ENCODE measurements at places on chromosomes 16 and 17.

- DNase-seq, result no peak
These were observed 14.3 kb upstream of the SLC38A8 start for GRCh38 chr16:84056933-84057332.

DNA sequence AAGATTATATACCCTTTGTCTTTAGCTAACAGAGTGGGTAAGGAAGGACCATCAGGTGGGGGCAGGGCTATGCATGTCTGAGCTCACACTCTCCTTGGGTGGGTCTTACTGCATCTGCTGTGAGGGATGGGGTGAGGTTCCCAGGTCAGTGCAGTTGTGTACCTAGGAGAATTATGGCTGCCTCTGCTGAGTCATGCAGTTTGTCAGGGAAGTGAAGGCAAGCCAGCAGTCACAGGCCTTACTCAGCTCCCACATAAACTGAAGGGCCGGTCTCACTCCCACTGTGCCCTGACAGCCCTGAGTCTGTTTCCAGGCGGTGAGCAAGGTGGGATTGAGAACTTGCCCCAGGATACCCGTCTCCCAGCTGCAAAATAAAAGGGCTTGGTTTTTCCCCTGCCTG is 328.6 kb downstream of the MAP2K6 start:
- DNase-seq, result no peak

DNA sequence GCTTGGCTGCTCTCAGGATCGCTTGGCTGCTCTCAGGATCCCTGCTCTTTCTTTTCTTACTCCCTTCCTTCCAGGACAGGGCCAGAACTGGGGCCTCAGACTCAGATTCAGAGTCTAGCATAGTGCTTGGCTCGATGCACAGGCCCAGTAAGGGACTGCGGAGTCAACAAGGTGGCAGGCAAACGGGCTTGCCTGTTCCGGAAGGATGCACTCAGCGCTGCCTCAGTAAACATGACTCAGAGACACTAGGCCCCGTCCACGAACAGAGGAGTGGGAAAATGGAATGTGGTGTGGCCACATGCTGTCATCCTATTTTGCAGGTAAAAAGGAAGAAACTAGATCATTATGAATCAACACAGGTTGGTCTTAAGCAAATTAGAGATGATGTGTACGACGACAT is 9.8 kb downstream of the SPHK1 start:
- DNase-seq, result no peak

GRCh38 chr17:65228734-65229620 is 91.8 kb downstream of the RGS9 start:
- peak; percentile 64 for DNase-seq

DNA sequence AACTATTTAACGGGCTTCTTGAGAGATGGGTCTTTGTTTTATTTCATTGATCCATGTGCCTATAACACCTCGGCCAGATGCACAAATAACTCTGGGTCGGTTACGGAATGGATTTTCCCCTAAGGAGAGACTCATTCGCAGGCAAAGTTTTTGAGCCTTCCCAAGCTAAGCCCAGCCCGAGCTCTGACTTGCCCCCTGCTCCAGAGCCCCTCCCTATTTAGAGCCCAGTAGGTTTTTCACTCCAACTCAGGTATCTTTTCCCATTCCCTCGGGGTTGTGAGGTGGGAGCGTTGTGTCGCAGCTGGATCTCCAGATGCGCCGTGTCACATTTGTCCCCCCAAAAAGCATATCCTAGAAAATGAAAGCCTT is 812 bp upstream of the MYOCD start:
- DNase-seq, result no peak

DNA sequence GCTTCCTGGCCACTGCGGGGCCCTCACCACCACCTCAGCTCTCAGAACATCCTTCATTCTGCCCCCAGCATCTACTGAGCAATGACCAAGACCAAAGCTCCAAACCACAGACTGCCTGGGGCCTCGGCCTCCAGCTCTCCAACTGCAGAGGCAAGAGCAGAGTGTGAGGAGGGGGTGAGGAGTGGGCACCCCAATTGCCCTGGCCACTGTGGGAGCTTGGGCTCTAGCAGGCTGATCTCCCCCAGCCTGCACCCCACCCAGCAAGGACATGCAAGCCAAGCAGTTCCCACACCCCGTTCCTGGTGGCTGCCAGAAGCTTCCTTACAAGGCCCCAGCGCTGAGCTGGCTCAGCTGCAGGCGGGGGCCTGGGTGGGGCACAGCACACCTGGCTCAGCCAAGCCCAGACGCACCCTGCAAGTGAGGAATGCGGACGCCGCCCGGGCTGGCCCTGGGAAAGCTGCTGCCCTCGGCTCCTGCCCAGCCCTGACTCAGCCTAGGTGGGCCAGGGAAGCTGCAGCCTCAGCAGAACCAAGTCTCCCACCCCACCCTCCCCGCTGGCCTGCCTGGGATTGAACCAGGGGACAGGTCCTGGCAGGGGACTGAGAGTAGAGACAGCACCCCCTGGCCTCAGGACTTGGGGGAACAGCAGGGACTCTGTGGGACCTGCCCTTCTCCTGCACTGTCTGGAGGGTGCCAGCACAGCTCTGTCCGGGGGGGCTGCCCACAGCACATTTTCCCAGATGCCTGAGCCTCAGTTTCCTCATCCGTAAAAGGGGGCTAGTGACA is 29.7 kb upstream of the KRT17 start:
- no peak for DNase-seq

GRCh38 chr16:3950343-3951193 is 70.1 kb upstream of the CREBBP start:
- no peak for DNase-seq

DNA sequence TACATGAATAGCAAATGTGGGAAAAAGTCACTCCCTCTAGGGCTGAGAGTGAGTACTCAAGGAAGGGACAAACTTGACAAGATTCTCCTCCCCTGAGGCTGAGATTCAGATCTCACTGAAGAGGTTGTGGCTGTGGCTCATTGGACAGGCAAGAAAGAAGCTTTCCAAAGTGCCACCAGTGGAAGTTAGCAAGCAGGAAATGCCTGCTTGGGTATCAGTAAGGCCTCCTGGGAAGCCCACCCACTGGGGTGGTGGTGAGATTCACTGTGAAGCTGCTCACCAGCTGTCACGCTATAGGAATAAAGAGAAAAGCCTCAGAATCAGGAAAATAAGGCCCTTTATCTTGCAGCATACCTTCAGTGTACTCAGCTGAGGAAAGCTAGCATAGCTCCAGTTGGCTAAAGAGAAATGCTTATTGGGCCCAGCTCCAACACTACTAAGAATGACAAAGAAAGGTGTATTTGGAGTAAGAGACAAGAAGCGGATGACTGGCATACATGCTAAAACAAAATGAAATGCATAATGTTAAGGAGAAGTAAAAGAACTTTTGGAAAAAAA is 274.4 kb upstream of the TOM1L1 start:
- DNase-seq, result no peak

DNA sequence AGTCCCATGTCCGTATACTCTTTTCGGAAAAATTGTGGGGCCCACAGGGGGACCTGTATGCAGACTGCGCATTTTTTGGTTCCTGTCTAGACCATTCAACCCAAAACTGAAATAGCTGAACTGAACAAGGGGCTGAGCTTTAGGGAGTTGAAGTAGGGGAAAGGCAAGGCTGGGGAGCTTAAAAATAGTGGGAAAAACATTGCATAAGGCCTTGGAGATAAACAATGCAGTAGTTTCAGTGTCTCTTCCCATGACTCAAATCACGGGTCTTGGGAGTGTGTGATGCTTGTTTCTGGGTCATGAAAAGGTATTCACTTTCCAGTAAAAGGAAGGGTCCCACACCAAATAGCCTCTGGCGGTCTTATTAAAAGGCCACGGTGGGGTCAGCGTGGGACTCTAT is 402.8 kb upstream of the SALL1 start:
- no peak for DNase-seq

GRCh38 chr16:67989322-67990017 is 9.2 kb upstream of the DPEP3 start:
- no peak for DNase-seq

GRCh38 chr17:74290340-74290739 is 16.3 kb downstream of the DNAI2 start:
- no peak for DNase-seq

- DNase-seq, result no peak
These were observed 52.5 kb downstream of the SHCBP1 start for GRCh38 chr16:46568472-46569230.

DNA sequence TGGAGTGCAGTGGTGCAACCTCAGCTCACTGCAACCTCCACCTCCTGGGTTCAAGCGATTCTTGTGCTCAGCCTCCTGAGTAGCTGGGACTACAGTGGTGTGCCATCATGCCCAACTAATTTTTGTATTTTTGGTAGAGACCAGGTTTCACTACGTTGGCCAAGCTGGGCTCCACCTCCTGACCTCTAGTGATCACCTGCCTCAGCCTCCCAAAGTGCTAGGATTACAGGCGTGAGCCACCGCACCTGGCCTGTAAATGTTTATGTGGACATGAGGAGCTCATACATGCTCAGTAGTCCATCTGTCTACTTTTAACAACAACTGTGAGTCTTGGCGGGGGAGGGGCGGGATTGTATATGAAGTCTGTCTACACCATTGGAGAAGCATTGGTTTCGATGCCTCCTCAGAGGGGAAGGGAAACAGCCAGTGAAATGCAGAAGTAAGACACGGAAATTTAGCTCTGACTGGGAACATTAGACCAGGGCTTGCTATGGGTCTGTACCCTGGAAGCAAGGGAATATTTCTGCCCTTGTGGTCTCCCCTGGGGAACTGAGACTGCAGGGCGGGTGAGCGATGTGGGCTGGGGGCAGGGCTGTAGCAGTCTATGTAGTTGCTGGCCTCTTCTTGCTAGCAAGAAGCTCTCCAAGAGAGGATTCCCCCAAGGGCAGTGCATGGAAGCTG is 9.3 kb downstream of the NUBP1 start:
- no peak for DNase-seq

DNA sequence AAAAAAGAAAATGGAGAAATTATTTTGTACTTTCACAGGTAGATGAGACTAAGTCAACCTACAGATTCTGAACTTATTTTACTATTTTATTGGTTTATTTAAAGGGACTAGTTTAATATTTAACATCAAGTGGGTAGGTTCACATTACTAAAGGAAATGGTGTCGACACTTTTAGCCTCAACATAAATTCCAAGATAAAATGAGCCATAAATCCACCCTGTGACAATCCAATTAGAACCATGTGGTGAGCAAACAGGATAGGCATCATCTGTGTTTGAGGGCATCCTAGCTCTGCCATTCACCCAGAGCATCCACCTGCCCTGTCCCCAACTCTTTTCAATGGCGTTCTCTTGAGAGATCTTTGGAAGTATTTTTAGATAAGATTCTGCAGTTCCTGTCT is 92.8 kb upstream of the PMFBP1 start:
- no peak for DNase-seq

DNA sequence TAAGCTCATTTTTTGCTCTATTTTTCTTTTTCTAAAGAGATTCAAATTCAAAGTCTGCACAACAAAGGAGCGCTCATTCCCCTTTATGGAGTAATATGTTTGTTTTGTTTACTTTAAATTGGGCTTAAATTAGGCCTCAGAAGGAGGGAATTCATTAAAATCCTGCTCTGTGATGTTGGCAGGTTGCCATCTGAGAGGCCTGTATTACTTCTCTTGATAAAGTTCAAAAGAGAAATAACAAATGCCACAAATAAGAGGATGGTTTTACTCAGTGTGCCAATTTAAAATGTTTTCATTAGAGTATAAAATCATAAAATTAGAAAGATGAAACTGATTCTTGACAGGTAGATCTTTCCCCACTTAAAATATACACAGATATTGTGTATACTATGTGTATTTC is 54.5 kb upstream of the HLF start:
- no peak for DNase-seq

- no peak for DNase-seq
These were observed 35.6 kb downstream of the CCDC42 start for GRCh38 chr17:8709006-8709405.

DNA sequence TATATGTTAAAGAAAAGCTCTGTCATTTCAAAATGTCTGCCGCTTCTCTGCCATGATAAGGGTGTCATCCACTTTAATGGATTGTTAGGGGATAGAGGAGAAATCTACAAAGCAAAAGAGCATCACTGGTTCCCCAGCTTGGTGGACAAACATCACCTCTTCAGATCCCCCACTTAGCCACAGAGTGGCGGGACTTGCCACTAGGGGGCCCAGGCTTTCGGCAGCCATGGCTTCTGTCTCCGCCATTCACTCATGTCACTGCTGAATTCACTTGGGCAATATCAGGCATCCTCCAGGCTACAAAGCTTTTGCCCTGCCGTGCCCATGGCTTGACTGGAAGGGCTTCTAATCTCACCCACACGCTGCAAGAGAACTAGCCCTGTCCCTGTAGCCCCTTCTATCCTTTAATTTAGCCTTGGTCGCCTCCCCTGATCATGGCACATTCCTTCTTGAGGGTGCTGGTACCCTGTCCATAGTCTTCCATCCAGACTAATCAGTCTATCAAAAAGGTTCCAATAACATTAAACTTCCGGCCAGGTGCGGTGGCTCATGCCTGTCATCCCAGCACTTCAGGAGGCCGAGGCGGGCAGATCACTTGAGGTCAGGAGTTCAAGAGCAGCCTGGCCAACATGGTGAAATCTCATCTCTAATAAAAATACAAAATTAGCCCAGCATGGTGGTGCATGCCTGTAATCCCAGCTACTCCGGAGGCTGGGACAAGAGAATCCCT is 34.7 kb downstream of the SBK1 start:
- DNase-seq, result peak; percentile 74

DNA sequence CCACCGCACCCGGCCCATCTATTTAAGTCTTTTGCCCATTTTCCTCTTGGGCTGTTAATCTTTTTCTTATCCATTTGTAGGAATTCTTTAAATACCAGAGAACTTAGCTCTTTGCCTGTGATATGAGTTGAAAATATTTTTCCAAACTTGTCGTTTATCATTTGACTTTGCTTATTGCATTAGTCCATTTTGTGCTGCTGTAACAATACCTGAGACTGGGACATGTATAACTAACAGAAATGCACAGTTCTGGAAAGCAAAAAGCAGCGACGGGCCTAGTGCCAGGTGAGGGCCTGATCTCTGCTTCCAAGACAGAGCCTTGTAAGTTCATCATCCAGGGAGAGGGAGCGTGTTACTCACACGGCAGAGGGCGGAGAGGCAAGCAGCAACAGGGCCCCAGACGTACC is 25.6 kb upstream of the BHLHA9 start:
- DNase-seq, result no peak

DNA sequence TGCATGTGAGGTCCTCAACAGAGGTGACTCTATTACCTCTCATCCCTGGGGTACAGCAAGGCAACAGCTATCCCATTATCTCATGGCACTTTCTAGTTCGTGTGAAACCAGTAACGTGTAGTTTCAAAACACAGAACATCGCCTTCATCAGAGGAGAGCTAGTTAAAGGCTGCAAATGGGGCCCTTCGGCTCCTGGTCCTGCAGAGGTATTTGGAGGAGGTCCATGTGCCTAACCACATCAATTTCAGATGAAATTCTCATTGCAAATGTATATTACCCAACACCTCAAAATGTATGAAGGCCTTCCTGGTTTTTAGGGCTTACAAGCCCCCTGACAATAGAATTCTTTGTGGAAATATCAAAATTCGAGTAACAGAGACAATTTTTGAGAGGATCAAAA is 95.7 kb upstream of the PSMD7 start:
- DNase-seq, result no peak

All from activated naive CD4-positive, alpha-beta T cell treated with Interleukin-2 at 50 U/mL for 16 hours (primary cell).